OCI-LY7 (cell line): ENCODE measurements at places on chromosomes 13 and 19.

GRCh38 chr13:112143753-112144615, 77.0 kb downstream of the SOX1 start:
- no peak for DNase-seq

GRCh38 chr19:45527731-45528130, 20.5 kb downstream of the VASP start:
- DNase-seq, result no peak

GRCh38 chr19:50003810-50004419, 21.3 kb downstream of the VRK3 start:
- DNase-seq, result no peak

DNA sequence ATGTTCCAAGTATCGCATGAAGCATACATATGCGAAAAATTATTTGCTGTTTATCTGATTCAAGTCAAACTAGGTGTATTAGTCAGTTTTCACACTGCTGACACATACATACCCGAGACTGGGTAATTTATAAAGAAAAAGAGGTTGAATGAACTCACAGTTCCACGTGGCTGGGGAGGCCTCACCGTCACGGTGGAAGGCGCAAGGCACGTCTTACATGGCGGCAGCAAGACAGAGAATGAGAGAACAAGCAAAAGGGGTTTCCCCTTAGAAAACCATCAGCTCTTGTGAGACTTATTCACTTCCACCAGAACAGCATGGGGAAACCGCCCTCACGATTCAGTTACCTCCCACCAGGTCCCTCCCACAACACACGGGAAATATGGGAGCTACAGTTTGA, 13.0 kb upstream of the PROZ start:
- no peak for DNase-seq
